Omental fat pad (tissue), 4 donors: ENCODE measurements at places on chromosomes 16 and 17. TPM values are rescaled to one million over a fixed set of nuclear protein-coding genes. Genes with fewer than 3 reads are reported as not detected.

DNA sequence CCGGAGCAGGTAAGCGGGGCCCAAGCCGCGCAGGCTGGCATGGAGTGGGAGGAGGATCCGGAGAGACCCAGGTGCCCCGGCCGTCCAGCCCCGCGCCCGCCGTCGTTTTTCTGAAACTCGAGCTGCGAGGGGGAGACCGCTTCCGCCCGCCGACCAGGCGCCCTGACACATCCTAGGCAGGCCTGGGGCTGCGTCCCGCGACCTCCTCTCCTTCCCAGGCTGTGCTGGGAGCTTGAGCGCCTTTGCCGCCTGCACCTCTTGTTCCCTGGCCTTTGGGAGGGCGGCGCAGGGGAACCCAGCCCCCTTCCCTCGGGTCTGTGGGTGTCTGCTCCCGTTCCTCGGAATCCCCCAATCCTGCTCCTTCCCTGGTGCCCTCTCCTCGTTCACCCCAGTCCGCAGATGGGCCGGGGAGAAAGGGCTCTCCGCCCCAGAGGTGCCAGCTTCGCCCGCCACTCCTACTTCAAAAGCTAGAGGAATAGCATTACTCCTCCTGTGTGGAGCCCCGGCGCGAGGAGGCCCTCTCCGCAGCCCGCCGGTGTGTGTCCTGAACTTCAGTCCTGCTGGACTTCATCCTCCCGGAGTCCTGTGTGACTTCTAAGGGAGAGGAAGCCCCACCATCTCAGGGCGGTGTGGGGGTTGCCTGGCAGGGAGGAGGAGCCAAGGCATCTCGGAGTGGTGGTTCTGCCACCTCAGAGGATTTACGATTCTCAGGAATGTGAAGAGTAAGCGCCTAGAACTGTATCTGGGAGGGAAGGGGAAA lies 1.0 kb downstream of the NHERF1 start:
- DNase-seq, result no peak

- DNase-seq, result no peak
These were observed 43.1 kb downstream of the TBX4 start for GRCh38 chr17:61495161-61495857.

GRCh38 chr16:83054283-83054682 lies 427.5 kb downstream of the CDH13 start:
- no peak for DNase-seq

The UTP4 gene
- total RNA-seq, result 32.9 TPM
